ENCODE measurements at places on chromosomes 3 and 15.

DNA sequence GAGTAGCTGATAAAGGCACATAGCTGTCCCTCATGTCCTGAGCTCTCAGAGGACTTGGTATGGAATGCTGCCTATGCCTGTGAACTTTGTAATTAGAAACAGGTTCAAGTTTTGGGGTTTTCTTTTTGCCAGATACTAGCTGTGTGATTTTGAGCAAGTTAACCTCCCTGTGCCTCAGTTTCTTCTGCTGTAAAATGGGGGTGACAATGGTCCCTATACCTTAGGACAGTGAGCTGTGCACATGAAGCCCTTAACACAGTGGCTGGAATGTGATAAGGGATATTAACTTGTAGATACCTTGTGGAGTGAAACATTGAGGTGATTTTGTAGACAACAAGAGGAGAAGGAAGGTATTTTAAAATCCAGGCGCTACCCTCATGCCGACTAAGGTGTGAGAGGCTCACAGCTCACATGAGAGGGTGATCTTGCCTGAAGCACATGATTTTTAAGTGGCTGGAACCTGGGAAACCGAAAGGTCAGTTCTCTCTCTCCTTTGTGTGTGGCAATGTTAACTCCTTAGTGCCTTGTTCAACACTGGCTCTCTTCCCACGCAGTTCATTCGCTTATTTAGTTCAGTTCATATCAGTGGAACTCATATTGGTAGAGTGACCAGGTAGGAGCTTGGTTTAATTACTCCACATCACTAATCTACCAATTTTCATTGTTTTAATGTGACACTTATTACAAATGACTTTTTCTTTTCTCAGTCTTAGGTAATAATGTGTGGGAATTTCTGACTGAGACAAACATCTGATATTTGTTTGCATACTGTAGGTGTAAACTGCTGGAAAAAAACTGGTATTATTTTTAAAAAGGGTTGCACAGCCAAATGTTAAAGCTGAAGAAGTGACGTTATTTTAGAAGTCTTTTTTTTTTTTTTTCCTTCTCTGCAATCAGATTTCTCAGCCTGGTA is 236.2 kb downstream of the ITPR1 start:
- DNase-seq: no peak

GRCh38 chr3:150599611-150600297 is 3.4 kb upstream of the SELENOT start:
- no peak for DNase-seq

- DNase-seq: no peak
Observed at GRCh38 chr3:32948625-32949445, 2.6 kb upstream of the CCR4 start.

- DNase-seq: no peak
Observed at GRCh38 chr3:142889212-142890014, 530 bp upstream of the PCOLCE2 start.

- no peak for DNase-seq
Observed at GRCh38 chr15:39194106-39194830, 386.6 kb upstream of the THBS1 start.

- DNase-seq: peak; percentile 20
Observed at GRCh38 chr3:188978421-188979171, 193.2 kb upstream of the TPRG1 start.

- DNase-seq: peak; percentile 75
Observed at GRCh38 chr15:89121414-89121813, 33.2 kb downstream of the ABHD2 start.

DNA sequence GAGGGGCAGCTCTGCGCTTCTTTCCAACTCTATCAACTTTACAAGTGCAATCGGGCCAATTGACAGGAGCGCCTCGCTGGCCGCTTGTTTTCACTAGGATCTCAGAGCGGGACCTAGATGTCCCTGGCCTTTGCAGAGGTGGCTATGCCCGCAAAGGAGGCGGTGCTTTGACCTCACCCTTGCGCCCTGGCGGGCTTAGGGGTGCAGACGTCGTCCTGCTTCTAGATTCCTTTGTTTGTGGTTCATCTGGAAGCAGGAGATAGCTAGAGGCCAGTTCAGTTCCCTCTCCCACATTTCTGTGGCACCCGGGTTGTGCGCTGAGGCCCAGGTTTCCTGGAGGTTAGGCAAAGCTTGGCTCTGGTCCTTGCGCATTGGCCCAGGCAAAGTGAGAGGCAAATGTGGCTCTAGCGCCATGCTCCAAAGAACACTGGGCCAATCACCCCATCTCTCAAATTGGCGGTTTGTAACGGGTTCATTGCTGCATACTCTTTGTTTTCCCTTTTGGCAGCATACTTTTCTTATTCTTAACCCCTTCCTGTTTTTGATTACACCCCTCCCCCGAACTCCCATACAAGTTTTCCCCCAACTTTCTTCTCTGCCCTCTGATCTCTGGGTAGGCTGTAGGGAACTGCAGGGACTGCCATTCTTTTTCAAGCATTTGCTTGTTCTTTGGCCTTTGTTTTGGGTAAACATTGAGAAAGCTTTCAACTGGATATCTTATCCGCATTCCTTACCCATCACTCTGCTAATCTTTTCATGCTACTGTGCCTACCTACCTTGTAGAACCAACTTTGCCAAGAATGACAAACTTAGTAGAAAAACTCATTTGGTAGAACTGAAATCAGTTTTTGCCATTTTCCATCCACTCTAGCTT is 1.4 kb downstream of the PPM1L start:
- no peak for DNase-seq

- no peak for DNase-seq
Observed at GRCh38 chr3:183306798-183307671, 54.0 kb downstream of the B3GNT5 start.

DNA sequence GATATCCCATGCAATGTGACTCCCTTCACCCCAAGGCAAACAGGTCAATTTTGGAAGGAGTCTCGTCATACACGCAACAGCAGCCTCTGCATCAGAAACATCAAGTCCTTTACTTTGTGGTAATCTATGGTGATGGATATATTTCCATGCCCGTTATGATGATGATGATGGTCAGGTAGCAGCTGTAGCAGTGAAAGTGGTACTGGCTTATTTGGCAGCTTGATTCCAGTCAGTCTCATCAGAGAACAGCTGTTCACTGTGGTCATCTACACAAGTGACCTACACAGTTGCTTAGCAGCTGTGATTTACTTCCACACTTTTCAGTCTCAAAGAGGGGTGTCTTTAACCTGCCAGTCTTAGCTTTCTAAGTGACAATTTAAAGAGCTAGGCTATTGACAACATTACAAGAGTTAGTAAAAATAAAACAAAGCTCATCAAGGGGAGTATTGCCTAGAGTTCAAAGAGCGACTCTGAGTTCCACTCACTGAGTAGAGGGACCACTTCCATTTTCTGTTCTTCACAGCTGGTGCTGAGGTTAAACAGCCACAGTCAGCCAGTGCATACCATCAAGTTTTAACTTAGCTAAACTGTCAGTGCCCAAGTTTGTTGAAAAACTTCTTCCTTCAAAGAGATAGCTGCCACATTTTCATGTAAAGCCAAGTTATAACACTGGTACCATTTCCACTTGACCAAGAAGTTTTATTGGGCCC is 587.4 kb upstream of the KCNMB2 start:
- no peak for DNase-seq

DNA sequence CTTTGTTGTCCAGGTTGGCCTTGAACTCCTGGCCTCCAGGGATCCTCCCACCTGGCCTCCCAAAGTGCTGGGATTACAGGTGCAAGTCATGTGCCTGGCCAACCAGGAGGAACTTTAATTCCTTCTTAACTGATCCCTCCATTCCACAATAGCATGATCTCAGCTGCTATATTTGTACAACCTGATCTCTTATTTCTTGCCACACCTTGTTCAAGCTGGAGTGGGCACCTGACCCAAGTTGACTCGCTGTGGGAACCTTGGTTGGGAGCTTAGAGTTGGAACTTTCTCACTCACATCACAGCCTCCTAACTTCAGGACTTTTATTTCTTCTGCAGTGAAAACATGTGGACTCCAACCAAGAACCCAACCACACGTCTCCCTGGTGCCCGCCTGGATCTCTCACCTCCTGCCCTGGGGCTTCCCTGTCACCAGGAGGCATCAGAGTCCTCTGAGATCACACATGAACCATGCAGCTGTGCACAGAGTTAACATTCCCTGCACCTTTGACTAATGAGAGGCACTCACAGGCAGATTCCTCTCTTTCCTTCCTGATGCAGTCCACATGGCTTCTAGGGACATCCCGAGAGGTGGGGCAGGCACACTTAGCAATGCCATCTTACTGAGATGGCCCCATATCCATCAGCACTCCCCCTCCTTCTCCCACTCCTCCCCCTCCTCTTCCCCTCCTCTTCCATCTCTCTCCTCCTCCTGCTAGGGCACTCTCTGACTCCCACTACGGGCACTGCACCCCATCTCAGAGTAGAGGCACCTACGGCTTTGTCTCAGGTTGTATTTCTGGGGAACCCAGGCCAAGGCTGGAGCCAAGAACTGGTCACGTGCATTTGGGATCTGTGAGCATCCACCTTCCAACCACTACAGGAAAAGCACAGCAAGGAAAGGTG is 9.7 kb upstream of the CYFIP1 start:
- no peak for DNase-seq

DNA sequence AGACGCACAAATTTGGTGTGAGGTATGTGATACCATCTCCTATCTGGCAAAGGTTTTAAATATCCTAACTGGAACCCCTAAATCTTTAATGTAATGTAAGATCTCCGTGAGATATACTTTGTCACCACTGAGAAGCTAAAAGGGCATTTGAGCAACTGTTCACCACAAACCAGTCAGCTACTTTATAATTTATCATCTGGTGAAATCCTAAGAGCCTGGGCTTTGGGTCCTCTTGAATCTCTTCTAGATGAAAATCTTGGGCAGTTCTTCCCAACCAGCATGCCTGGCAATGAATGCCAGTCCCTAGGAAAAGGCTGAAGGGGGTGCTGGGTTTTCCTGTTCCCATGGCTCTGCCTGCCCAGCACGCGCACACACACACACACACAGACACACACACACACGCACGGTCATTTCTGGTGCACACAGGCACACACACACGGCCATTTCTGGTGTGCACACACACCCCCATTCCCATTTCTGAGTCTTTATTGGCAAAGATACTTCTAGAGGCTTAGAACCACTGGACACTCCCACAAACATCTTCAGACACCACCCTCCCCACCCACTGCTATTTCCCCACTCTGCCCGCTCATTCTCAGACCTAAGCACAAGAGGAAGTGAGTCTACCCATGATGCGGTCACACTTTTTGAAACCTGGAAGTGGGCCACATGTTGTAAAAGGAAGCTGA is 72.6 kb downstream of the MYO1E start:
- DNase-seq: no peak

GRCh38 chr3:22971497-22971896 is 231.6 kb upstream of the UBE2E2 start:
- no peak for DNase-seq

DNA sequence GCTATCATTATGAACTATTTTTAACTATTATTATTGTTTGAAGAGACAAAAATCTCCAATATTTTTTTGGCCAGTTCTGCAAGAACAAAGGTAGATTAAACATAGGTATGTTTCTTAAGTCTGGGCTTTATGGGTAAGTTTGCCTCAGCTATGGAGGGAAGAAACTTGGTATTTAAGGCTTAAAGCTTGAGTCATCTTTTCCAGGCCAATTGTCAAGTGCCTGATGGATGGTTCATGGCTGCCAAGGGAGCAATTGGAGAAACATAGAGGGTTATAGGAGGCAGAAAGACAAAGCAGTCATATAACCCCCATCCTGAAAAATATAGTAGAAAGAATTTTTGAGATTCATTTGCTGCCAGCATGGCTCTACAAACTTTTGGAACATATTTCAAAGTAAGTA is 7.2 kb upstream of the STAC start:
- no peak for DNase-seq

DNA sequence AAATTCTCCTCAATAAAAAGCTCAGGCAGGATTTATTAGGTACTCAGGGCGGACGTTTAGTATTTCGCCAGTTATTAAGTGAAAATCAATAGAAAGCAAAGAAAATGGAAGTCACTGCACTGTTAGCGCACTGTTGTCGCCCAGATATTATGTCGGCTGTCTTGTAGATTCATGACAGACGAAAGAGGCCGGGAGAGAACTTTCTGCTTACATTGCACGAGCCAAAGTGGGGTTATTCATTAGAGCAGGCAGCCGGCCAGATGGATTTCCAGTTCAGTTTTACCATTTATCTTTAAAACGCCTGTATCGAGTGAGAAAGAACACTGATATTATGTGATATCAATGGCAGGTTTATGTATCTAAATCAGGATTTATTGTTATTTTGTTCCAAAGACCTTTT is 866.0 kb upstream of the NR2F2 start:
- DNase-seq: no peak

- DNase-seq: no peak
Observed at GRCh38 chr3:115403786-115404185, 219.5 kb upstream of the GAP43 start.

GRCh38 chr3:113255100-113255853 is 43.9 kb downstream of the BOC start:
- no peak for DNase-seq

DNA sequence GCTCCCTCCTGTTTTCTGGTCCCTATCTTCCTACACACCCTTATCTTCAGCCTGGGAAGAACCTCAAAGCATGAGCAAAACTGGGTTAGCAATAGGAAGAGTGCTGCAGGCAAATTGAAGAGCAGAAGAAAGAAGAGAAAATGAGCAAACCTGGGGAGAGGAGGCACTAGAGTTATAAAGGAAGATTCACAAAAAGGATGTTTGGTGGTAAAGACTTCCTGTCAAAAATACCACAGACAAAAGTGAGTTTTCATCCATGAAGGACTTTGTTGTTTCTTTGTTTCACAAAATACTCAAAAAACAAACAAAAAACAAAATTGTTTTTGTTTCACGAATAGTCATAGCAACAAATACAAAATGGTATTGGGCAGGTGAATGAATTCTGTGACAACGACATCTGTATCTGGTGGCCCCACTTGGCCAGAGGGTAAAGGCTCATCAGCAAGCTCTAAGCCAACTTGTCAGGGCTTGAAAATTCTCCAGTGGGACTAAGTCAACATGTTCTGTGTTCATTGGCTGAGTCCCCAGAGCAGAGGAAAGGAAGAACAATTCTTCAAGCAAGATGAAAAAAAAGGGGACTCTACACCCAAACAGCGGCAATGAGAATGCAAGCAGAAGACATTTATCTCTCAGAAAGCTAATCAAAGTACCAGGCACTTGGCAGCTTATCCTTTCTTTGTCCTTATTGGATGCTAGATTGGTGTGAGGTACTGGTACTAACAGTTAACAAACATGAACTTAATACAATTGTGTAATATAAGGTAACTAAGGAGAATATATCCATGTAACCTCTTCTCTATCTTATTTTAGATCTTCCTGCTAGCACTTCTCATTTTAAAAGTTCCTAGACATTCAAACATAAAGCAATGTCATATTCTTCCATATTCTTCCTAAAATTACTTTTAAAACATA is 9.7 kb downstream of the ATP8B4 start:
- DNase-seq: no peak

GRCh38 chr3:905217-905616 is 187.6 kb upstream of the CNTN6 start:
- no peak for DNase-seq

- no peak for DNase-seq
Observed at GRCh38 chr3:128970740-128971047, 23.2 kb downstream of the CFAP92 start.

GRCh38 chr15:29731865-29732264 is 90.4 kb downstream of the TJP1 start:
- DNase-seq: no peak
